Activated T-cell treated with anti-CD3 and anti-CD28 coated beads for 24 hours (primary cell): ENCODE measurements at places on chromosomes 6 and 20.
A peak's percentile ranks its signal among the peaks of the same experiment; 100 is the strongest.

DNA sequence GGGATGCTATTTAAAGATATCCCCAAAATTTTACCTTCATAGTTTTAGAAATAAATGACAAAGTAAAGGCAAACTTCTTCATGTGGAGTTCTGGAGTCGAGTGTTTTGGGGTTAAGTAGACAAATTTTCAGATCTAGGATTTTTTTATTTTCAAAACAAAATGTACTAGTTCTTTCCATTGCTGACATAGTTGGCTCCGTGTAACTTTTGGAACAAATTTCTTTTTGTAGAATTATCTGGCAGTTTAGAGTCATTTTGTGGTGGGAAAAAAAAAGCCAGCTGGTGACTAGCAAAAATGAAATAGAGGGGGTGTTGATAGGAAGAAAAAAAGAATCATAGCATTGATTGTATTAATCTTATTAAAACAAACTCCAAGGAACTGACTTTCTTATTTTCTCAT lies 131.6 kb upstream of the TCF21 start:
- no peak for DNase-seq

- DNase-seq: peak; percentile 66
These were observed 44.9 kb downstream of the OR2B2 start for GRCh38 chr6:27867051-27867944.

GRCh38 chr6:170429450-170429849 lies 122.9 kb downstream of the FAM120B start:
- no peak for DNase-seq

DNA sequence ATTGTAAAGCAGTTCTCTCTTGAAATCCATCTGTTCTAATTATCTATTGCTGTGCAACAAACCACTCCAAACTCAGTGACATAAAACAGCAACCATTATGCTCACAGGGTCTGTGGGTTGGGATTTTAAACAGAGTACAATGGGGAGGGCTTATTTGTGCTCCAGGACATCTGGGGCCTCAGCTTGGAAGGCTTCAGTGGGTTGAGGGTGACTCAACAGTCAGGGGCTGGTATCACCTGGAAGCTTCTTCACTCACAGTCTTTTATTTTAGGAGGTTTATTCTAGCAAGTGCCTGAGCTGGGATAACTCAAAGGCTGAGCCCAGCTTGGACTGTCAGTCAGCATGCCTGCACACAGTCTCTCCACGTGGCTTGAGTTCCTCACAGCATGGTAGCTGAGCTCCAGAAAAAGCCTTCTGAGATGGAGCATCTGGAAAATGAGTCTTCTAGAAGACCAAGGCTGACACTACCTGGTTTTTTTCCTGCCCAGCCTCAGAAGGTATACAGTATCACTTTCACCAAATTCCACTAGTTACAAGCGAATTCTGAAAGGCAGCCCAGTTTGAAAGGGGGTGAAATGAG lies 234.6 kb upstream of the ID4 start:
- DNase-seq: no peak
